ENCODE measurements at places on chromosomes 2 and 18. TPM values are rescaled to one million over a fixed set of nuclear protein-coding genes. Genes with fewer than 3 reads are reported as not detected.

- DNase-seq = no peak
These were observed 100.3 kb upstream of the KCTD1 start for GRCh38 chr18:26648509-26649192.

DNA sequence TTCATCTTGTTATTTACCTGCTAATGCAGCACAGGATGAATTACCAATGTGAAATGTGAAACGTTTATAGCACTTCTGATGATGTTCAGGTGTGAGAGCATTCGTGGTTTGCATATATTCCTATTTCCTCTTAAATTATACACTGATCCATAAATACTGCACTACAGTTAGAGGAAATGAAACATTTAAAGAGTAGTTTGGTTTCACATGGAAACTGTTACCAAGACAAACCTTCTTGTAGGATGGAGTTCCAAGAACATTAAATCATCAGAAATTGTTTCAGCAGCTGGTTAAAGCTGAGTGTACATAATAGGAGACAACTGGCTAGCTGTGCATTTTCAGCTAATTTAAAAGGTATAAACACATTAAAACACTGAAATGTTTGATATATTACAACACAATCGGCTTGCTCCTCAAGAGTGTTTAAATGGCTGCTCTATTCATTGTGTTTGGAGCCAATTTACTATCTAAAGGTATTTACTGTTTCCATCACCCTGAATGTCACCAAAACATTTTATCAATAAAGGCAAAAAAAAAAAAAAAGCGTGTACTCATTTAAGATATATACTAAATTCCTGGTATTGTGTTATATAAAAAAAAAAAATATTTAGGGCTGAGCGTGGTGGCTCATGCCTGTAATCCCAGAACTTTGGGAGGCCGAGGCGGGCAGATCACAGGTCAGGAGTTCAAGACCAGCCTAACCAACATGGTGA, 100.6 kb downstream of the DYM start:
- DNase-seq = no peak

- no peak for DNase-seq
These were observed 262.9 kb downstream of the RDH14 start for GRCh38 chr2:18297534-18298058.

DNA sequence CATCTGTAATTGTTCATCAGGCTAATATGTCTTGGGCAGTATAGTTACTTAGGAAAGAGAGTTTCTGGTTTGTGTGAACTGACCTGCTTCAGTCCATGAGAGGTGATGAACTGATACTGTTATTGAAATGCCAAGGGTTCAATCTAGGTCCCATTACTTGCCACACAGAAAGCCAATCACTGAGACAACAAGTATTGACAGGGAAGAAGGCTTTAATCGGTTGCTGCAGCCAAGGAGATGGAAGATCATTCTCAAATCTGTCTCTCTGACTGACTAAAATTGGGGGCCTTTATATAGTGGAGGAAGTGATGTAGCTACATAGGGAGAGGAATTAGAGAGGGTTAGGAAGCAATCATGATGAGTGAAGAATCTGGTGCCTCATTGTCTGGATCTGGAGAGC, 19.9 kb upstream of the FAM98A start:
- DNase-seq = no peak

DNA sequence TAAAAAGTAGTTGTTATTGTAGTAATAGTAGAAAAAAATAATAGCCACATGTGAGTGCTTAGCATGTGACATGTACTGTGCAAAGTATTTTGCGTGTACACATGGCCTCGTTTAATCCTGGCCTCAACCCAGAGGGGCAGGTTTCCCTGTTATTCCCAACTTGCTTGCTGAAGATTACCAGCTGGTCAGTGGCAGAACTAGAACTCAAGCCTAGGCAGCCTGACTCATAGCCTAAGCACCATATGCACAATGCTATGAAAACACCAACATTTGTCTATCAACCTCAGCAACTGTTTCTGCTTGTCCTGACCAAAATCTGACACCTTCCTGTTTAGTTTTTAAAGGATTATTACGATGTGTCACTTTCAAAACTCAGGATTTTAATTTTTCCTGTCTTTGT, 234.9 kb upstream of the SMAD7 start:
- DNase-seq = no peak

DNA sequence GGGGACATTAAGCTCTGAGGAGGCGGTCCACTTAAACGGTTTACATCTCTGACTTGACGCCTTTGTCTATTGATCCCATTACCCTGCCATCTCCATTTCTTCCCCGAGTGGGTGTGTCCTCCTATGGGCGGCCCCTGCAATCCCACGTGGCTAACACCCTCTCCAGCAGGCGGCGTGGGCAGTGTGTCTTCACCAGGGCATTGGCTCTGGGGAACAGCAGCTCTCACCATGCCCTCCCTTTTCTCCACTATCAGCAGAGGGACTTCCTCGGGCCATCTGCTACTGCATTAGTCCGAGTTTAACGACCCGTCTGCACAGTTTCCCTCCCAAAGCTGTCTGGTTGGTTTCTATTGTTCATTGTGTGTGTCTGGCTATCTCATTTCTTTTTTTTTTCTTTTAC, 511.9 kb upstream of the NRP2 start:
- no peak for DNase-seq

- no peak for DNase-seq
These were observed 95.3 kb downstream of the FSIP2 start for GRCh38 chr2:185833864-185834263.

The TUBA3E gene
- not detected for total RNA-seq

The EMILIN2 gene
- total RNA-seq = 17.5 TPM
